ENCODE measurements at places on chromosomes 3 and 15.
A peak's percentile ranks its signal among the peaks of the same experiment; 100 is the strongest.

DNA sequence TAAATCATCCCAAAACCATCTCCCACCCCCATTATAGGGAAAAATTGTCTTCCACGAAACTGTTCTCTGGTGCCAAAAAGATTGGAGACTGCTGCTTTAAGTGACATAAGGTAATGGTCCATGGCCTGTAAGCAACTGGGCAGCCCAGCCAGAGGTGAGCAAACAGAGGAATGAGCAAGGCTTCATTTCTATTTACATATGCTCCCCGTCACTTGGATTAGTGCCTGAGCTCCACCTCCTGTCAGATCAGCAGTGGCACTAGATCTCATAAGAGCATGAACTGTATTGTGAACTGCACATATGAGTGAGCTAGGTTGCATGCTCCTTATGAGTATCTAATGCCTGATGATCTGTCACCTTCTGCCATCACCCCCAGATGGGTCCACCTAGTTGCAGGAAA, 1159.8 kb upstream of the ALCAM start:
- DNase-seq = no peak

- no peak for DNase-seq
Observed at GRCh38 chr3:46127503-46127902, 80.6 kb downstream of the CCR1 start.

- DNase-seq = no peak
Observed at GRCh38 chr3:133783762-133784161, 21.9 kb upstream of the SRPRB start.

GRCh38 chr15:81859737-81860516, 185.9 kb downstream of the MEX3B start:
- DNase-seq = peak; percentile 28

DNA sequence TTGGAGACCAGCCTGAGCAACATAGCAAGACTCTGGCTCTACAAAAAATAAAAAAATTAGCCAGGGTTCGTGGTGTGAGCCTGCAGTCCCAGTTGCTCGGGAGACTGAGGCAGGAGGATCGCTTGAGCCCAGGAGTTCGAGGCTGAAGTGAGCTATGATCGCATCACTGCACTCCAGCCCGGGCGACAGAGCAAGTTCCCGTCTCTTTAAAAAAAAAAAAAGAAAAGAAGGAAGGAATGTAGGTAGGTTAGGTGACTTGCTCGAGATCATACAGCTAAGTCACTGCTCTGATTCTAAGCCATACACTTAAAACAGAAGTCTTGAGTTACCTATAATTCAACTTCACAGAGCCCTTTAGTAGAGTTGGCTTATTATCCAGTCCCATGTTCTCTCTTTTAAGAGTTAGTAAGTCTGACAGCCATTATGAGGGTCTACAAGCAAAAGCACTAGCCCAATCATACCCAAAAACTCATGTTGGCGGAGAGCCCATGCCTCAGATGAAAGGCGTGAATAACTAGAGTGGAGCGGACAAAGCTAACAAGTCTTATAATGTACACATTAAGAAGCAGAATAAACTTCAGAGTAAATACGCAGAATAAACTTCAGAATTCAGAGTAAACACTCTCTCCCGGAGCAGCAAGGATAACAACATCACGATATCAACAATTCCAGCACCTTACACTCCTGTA, 768 bp downstream of the AAGAB start:
- no peak for DNase-seq

DNA sequence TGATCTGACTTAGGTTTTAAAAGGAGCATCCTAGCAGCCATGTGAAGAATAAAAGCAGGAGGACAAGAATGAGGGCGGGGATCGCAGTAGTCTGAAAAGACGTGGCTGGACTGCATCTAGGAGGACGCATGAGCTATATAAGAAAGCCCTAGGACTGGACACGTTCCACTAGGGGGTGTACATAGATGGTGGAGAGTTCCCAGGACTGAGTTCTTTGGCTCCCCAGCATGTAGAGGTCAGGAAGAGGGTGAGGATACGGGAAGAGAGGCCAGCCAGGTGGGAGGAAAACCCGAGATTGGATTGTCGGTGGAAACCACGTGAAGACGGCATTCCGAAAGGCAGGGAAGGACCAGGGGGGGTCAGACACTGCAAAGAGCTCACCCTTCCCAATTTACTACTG, 64.2 kb upstream of the CFAP161 start:
- DNase-seq = no peak

- no peak for DNase-seq
Observed at GRCh38 chr3:187794731-187795130, 49.5 kb upstream of the BCL6 start.

DNA sequence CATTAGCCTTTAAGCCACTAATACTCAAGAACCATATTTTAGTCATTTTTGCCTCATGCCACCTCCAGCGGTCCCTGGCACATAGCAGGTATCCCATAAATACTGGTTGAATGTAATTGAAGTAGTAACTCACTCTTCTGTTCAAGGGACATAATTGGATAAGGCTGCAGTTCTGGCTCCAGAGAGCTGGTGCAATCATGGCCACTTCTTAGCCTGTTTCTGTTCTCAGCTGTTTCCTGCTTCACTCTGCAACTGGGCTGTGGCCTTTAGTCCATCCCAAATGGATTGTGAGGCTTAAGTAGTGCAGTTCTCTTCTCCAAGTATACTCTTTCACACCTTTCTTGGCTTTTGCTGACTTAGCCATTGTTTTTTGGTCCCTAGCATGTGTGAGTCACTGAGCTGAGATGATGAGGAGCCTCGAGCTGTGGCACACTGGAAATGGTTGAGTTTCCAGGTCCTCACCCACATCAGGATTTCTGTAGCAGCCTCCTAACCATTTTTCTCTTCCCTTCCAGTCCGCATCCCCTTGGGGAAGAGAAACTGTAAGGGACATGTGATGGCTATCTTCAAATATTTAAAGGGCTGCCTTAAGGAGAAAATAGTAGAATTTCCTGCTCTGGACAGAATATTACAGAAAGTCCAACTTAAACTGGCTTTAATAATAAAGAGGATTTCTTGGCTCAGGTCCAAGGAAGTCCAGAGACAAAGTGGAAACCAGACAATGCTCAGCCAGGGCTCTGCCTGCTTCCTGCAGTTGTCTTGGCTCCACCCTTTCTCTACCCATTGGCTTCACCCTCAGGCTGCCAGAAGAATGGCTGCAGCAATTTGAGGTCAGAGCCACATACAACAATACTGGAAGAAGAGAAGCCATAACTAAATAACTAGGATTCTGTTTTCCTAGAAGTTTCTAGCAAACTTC, 305.4 kb upstream of the ROPN1 start:
- no peak for DNase-seq

- peak; percentile 58 for DNase-seq
Observed at GRCh38 chr15:90265271-90266060, at the start of gene NGRN. Gene NGRN, plus strand, starts transcription at chr15:90265672. Its CDS starts 41 bp downstream, at chr15:90265713.

DNA sequence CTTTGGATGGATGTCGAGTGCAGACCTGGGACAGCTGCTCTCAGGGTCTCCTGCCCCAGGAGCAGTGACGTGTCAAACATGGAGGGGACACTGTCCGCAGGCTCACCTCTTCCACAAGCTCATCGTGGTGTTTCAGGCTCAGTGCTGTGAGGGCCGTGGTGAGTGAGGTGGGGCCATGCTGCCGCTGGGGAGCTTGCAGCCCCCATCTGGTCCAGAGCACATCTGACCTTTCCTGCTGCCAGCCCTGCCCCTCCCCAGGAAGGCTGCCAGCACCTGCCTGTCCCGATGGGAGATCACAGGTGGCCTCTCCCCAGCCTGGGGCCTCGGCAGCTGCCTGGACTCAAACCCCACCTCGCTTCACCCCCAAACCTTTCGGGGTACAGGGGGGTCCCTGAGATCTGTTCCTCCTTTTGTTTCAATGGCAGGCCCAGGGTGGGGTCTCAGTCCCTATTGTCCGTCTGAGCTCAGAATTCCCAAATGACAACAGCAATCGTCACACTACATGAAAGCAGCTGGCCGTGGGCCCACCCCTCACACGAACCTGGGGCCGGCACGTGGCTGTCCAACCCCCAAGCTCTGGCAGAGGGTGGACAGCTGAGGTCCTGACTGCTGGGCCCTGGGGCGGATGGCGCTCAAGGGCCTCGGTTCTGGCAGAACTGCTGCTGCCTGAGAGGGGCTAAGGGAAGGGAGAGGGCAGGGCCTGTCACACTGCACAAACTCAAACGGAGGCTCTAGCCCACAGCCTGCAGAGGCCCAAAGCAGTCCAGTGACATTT, 65.0 kb upstream of the RPL32 start:
- DNase-seq = no peak

GRCh38 chr15:81156324-81156723, 22.3 kb downstream of the CFAP161 start:
- no peak for DNase-seq

DNA sequence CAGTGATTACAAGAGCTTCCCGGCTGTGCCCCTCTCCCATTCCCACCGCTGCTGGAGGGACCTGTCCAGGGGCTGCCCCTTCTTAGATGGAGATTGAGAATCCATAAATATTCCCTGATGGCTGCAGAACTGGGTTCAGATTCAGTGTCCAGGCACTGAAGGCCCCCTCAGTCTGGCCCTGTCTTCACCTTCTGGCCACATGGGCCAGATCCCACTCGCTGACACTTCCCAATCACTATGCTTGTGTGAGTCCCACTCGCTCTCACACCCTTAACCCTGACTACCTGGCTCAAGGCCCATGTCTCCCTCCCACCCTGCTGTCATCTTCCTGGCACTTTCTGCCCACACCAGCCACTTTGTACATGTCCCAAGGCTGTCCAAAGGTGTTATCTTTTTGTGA, 15.5 kb upstream of the MRPS22 start:
- no peak for DNase-seq

- DNase-seq = no peak
Observed at GRCh38 chr15:90419738-90420406, 31.8 kb downstream of the IQGAP1 start.

GRCh38 chr3:78861156-78861555, 906.6 kb downstream of the ROBO1 start:
- DNase-seq = no peak

DNA sequence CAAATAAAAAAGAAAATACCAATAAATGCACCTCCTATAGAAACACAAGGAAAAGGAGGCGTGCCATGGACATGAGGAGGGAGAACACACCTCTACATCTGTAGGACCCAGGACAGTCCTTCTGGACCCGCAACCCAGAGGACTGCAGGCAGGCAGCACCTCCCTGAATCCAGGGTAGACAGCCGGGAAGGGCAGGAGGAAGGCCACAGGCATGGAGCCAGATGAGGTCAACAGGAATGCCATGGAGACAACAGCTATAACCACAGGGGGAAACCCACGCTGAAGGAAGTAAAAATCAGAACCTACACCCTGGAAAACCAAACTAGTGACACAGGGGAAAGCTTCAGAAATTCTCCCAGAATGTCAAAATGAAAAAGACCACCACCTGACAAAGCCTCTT, 248.8 kb upstream of the NSMCE3 start:
- no peak for DNase-seq

GRCh38 chr15:49238342-49238741, 68.3 kb downstream of the GALK2 start:
- no peak for DNase-seq

GRCh38 chr15:88832820-88833730, 29.8 kb downstream of the ACAN start:
- DNase-seq = no peak

GRCh38 chr15:31302778-31303725, 23.6 kb upstream of the KLF13 start:
- DNase-seq = no peak

GRCh38 chr15:30872341-30872748, 31.4 kb upstream of the FAN1 start:
- DNase-seq = no peak

GRCh38 chr3:121665488-121665887, 4.8 kb upstream of the HCLS1 start:
- DNase-seq = no peak

GRCh38 chr3:56633602-56634535, 49.2 kb downstream of the TASOR start:
- DNase-seq = no peak

GRCh38 chr3:36741285-36741684, 23.1 kb downstream of the DCLK3 start:
- no peak for DNase-seq

DNA sequence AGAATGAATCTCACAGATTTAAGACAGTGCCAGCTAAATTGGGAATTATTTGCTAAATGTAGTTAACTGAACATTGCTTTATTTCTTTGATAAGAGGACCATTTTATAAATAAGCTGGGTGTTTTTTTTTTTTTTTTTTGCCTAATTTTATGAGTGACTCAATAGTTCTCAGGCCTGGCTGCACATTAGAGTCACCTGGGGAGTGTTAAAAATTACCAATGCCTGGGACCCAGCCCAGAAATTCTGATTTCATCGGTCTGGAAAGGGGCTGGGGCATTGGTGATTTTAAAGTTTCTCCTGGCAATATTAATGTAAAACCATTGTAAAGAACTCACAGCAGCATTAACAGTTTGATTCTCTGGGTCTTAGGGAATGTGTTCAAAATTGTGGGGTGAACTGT, 51.2 kb upstream of the PHLDB2 start:
- no peak for DNase-seq

GRCh38 chr3:67421912-67422311, 232.5 kb downstream of the SUCLG2 start:
- DNase-seq = no peak

GRCh38 chr3:127780536-127781400, 41.5 kb downstream of the MGLL start:
- DNase-seq = no peak

GRCh38 chr3:102237181-102237580, 197.6 kb upstream of the ZPLD1 start:
- DNase-seq = no peak

- no peak for DNase-seq
Observed at GRCh38 chr3:58323529-58324390, 8.9 kb upstream of the PXK start.

DNA sequence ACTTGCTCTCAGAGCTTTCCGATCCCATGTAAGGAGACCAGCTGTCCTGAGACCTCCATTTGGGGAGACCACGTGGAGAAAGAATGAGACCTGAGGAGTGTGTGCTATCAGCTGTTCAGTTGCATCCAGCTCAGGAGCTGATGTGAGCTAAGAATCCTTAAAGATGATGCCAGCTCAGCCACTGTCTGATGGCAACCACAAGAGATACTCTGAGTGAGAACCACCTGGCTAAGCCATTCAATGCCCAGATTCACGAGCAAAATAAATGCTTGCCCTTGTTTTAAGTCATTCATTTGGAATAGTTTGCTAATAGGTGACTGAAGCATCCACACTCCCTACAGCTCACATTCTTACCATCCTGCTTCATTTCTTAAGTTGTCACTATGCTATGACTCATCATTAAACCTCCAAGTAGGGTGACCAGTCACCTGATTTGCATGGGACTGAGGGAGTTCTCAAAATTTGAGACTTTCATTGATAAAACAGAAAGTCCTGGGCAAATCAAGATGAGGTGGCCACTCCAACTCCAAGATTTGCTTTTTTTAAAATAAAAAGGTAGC, 56.4 kb downstream of the SPTSSB start:
- no peak for DNase-seq

DNA sequence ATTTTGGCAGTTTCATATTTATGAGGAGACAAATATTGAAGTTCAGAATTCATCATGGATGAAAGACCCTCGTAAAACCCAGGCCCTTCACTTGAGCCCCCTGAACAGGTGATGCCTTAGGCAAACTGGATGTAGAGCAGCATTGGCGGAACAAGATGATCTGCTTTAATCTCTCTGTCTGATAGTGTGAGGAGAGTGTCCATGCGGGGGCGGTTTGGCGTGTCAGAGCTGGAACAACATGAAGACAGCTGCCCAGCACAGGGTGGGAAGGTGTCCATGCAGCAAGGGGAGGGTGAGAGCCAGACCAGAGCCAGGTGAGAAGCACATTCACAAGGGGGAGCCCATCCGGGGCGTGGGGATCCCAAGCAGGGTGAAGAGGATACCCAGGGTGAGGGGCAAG, 31.8 kb upstream of the ANP32A start:
- DNase-seq = no peak

All from NCI-H2107 (cell line).